ENCODE measurements at places on chromosomes 11 and 22.

DNA sequence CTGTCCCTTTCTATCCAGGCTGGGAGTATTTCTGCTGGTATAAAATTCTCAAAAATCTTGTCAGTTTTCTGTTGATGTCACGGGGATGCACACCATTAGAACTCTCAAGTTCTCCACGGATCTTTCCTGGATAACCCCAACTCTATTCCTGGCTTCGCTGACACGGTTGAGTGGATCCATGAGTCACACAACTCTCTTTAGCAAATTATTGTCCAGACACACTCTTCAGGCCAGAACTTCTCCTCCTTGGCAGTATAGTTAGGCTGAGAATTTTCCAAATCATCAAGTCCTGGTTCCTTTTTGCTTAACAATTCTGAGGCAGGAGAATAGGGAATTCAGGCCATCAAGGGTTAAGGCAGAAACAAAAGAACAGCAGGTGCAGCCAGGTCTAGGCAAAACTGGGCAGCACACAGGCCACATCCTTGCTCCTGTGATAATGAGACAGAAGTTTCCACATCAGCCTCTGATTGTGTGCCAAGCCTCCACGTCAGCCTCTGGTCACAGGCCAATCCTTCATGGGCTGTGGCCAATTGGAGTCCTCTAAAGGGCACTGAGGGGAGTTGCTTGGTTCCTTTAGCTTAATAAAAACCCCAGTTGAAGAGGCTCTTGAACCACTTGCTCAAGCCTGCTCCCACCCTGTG lies 5.7 kb upstream of the ACAT1 start:
- peak; percentile 23 for DNase-seq

DNA sequence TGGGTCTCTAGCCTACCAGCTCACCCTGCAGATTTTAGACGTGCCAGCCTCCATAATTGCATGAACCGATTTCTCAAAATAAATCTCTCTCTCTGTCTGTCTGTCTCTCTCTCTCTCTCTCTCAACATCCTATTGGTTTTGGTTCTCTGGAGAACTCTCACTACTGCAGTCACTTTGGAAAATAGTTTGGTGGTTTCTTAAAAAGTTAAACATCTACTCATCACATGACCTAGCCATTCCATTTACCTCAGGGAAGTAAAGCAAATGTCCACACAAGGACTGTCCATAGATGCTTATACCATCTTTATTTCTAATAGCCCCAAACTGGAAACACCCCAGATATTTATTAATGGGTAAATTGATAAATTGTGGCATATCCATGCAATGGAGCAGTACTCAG lies 119.5 kb downstream of the SNX19 start:
- DNase-seq = no peak

DNA sequence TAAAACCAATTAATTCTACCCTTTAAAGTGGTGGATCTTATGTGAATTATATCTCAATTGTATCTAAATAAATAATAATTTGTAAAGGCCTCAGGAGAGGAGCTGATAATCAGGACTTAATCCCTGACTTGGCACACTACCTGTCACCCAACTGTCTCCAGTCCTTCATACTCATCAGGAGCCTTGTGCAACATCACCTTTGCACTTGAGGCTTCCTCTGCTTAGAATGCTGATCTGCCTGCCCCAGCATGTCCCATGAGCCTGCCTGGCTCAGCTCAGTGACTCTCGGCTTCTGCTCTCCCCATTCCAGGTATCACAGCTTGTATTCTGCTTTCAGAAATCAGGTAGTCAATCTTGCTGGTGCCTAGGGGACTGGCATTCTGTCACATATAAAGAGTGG lies 43.9 kb upstream of the PRODH start:
- DNase-seq = no peak

DNA sequence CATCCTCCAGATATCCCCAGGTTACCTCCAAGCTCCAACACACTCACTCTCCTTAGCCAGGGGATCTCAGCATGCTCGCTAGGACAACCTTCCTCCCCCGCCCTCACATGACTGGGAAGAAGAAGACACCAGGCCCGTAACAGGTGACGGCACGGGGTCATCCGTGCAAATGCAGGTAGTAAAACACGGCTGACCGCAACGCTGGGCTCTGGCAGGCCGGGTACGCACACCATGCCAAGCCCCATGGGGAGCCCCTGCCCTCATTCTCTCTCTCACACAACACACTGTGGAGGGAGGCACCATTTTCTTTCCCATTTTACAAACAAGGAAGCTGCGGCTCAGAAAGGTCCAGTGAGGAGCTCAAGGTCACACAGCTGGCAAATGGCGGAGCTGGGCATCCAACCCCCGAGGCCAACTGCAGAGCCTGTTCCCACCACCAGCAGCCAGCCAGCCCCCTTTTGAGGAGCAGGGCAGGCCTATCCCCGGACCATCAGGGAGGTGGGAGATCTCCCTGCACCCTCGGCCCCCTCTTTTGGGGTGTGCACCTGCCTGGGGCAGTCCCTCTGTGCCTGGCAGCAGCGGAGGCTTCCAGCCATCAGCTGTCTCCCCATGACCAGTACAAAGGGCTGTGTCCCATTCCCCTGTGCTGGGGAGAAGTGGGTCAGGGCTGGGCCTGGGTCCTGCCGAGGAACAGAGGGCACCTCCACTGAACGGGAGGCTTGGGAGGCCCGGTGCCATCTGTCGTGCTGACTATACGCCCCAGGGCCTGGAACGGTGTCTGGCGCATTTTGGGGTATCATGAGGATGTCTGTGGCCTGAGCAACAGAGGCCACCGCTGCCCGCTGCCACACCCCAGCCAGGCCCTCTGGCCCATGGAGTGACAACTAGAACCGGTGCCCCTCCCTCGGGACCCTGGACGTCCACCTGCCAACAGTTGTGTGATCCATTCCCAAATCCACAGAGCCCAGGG lies 280.9 kb downstream of the CTTN start:
- peak; percentile 43 for DNase-seq

DNA sequence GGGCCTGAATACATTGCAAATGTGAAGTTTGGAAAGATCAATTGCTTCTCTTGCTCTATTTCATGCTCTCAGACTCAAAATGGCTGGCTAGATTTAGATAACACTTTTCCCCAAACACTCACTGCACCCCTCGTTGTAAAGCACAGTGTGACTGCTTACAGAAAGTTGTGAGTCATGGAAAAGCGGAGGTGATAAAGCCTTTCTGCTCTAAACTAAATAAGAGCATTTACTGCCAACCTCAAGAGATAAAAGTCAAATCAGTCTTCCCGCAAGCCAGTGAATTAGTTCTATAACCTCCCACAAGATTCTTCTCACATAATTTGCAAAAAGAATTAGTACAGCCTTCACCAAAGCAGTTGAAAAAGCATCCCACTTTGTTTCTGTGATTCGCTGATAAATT lies 168.7 kb downstream of the WT1 start:
- DNase-seq = no peak

DNA sequence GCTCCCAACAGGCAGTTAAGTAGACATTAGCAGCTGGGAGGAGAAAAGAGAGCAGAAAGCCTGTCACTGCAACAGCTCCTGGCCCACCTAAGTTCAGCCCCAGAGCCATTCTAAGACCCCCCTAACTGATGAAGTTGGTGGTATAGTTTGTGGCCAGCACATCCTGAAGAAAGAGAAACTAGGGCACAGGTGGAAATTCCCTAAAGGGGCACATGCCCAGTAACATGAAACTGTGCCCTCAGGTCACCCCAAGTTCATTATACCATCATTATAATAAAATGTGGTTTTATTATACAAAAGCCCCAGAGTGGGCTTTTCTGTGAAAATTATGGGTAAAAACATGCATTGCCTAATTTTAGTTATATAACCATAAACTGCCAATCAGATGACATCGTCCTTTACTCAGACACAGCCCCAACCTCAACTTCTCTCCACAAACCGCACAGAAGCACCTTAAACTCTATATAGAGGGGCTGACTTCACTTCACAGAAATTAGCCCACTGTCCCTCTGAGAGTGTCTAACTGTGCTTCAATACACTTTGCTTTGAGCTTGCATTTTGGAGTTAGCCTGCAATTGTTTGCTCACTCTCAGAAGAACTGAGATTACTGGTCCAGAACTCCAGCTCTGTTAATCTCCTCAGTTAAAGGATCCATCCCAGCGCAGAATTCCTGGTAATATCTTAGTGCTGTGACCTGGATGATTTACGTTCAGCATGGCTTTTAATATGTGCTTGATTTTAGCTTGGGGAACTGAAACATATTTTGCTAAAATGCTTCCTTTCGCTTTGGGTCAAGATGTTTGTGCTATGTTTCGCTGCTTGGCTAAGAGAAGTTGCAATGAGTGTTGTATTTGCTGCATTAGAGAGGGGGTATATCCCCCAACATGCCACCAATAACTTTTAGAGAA lies 1.8 kb upstream of the APOL3 start:
- no peak for DNase-seq

DNA sequence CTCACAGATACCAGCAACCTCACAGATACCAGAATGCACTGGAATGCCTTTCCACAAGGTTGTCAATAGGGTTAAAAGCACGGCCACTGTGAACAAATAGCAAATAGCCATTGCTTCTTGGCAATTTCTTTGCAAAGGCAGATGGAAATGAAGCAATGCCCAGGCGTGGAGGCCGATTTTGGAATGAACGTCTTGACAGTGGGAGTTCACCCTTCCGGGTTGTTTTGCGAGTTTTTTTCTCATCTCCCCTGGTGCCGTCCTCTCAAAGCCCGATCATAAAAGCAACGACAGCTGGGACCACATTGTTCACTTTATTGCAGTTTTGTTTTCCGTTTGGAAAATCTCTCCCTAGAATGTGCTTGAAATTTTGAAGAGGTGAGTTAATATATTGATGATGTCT lies 38.0 kb upstream of the CD82 start:
- peak; percentile 19 for DNase-seq

DNA sequence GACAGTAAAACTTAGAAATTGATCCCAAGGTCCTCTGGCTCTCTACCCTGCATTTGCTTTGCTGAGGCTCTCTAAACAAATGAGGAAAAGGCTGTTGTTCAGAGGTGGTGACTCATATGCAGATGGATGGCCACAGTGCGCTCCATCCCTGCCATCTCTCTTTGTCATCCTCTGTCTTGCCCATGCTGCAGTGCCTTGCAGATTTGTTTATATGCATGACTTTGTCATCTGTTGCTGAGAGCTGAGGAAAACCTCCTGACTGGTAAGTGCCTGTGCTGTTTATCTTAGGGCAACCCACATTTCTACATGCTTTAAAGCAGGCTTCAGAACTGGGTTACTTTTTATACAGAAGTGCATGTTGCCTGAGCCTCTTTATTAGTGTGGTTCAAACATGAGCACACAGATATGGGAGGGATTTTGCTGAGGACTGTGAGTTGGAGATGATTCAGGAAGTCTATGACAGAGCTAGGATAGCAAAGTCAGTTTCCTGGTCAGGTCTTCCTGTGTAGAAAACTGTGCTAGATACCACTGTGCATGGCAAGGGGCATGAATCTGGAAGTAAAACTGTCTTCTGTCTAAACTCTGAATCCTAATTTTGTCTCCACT lies 57.4 kb downstream of the JAM3 start:
- DNase-seq = peak; percentile 62

- peak; percentile 79 for DNase-seq
Observed at GRCh38 chr22:19430890-19431541, 517 bp downstream of the HIRA start.

DNA sequence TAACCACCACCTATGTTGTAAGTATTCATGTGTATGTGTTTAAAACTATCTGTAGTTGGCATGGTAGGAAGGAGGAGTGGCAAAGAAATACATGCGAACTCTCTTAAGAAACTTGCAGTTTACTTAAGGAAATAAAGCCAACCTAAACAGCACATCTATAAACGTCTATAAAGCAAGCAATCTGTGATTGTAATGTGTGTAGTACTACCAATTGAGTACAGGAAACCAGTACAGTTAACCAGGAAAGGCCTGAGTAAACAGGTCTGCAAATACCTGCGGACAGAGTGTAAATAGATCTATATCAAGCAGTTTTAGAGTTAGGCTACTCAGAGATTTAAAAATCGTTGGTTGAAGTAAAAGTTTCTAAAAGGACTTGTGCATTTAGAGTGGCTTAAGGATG lies 59.5 kb upstream of the AMOTL1 start:
- DNase-seq = no peak

Measured in H7 (cell line).